ENCODE measurements at places on chromosomes 2 and 18.

- no peak for DNase-seq
Observed at GRCh38 chr2:15754703-15755099, 163.0 kb downstream of the DDX1 start.

DNA sequence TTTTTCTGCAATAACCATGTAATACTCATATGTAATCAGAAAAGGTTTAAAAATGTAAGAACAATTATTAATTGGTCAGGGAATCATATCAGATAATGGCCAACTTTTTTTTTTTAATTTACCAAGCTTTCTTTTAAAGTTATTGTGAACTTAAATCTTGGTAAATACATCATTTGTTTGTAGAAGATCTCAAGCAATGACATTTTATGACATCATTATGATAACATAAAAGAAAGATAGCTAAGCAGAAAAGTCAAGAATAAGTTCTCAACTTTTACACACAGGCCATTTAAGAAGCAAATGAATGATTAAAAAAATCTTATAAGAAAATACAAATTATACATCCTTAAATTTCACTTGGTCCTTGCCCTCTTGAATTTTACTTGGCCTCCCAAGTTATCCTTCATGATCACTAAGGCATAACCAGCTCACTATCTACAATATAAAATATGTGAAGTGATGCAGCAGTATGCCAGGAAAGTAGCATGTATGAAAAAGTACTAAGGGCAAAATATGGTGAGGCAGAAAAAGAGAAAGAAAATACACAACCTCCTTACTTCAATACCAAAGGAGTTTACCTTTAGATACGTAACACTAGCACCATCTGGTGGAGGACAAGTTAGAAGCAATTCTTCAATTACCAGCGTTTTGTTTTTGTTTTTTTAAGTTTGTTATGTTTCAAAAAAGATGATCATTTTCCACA is 116.6 kb downstream of the SRBD1 start:
- no peak for DNase-seq

- peak; percentile 9 for DNase-seq
Observed at GRCh38 chr2:158125756-158126498, 24.3 kb downstream of the UPP2 start.

- no peak for DNase-seq
Observed at GRCh38 chr2:191625016-191625415, 52.9 kb upstream of the NABP1 start.

DNA sequence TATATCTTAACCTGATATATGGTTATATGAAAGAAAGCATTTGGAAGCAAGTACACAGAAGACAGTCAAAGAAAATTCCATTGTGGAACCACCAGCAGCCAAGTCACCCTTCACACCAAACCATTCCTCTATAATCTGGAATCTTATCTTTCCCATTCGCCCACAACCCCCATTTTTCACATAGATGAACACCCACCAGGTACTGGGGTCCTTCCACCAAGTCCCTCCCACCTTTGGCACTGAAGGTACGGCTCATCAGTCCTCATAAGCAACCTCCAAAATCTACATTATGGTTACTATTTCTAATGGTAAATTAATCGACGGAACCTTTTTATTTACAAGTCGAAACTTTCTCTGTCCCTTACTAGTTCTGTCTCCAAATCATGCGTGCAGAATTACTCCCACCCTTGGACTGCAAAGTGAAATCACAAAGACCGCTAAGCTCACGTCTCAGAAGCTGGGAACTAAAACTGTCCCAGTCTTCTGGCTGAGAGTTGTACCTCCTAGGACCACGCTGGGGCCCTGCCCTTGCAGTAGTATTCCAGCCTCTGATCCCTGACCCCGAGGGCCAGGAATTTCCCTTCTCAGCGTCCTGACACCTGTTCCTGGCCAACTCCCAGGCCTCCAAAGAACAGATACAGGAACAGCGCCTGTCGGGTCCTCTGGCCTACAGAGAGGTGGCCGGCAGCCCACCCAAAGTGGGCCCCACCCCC is 702 bp downstream of the OLA1 start:
- peak; percentile 81 for DNase-seq

- no peak for DNase-seq
Observed at GRCh38 chr2:231883468-231883881, 42.7 kb downstream of the NPPC start.

DNA sequence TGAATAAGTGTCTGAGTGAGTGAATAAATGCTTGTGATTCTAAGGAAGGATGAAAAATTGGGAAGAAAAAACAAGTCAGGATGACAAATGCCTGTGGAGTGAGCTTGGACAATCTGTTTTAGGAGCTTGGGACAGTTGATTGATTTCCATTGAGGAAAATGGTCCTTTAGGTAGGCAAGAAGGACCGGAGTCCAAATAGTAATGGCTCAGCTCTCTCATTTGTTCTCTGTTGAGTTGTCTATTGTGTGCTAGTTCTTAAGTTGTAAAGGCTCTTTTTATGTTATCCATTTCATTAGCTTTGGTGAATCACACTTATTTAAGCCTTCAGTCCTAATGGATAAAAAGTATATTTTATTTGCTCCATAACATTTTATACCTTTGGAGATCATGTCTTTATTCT is 31.9 kb downstream of the FAM171B start:
- DNase-seq = no peak
